ENCODE measurements at places on chromosomes 16 and 17.

GRCh38 chr16:15976929-15977637, 27.7 kb downstream of the ABCC1 start:
- DNase-seq: no peak

GRCh38 chr16:8936421-8936820, 27.3 kb downstream of the USP7 start:
- DNase-seq: peak; percentile 61

- no peak for DNase-seq
Observed at GRCh38 chr17:48723423-48724250, 652 bp downstream of the PRAC2 start.

GRCh38 chr17:2770129-2770528, 20.7 kb upstream of the CCDC92B start:
- DNase-seq: no peak

DNA sequence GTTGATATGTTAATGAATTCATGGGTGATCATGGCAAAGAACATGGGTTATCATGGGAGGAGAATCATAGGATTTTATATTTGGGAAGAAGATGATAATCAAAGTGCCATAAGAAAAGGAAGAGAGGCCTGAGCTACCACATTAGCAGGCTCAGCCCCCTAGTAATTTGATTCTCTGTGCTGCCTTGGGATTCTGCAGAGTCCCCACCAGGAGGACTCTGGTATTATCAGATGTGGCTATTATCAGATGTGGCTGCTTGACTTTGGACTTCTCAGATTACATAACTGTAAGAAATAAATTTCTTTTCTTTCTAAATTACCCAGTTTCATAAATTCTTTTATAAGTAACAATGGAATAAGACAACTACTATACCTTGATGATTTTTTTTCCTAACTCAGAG, 137.6 kb downstream of the ITFG1 start:
- DNase-seq: no peak

GRCh38 chr16:67034487-67034886, 5.5 kb downstream of the CBFB start:
- DNase-seq: no peak

DNA sequence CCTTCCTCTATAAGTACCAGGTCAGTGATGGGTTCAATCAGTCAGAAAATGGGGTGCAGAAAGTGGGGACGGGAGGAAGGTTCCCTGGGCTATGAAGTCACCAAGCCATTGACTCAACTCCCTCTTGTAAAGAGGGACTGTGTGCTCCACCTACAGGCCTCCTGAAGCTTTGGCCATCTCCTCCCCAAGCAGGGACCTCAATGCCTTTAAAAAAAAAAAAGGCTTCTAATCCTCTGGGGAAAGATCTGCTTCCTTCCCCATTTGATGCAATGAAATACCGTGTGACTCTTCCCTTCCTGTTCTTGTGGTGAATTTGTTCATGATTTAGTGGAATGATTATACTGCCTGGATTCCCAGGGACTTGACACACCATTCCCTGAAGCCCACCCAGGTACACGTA, 30.8 kb downstream of the VWA3A start:
- DNase-seq: no peak

DNA sequence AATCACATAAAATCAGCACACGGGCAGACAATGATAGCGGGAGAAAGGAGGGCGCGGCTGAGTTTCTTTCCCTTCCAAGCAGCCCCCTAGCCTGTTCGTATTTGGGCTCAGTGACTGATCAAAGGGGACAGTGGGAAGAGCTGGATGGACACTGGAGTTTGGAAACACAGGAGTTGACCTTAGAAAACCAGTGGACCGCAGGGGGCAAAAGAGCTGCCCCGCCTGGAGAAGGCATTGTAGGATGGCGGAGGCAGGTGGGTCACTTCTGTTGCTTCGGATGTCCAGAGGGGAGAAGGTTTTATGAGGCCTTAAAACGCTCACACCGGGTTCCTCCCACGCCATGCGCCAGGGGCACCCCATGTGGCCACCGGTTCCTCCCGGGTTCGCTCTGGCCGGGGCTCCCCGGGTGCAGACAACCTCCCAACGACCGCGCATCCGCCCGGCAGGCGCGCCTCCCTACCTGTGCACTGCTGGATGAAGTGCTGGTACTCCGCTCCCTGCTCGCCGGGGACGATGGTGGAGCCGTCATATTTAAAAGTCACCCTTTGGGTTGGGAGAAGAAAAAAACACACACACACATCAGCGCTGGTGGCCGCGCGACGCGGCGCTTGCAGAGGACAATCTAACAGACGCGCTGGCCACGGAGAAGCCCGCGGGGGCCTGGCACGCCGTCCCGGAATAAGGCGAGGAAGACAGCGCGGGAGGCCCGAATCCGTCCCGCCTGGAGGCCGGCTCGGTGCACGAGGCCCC, 662 bp downstream of the COTL1 start:
- peak; percentile 36 for DNase-seq

DNA sequence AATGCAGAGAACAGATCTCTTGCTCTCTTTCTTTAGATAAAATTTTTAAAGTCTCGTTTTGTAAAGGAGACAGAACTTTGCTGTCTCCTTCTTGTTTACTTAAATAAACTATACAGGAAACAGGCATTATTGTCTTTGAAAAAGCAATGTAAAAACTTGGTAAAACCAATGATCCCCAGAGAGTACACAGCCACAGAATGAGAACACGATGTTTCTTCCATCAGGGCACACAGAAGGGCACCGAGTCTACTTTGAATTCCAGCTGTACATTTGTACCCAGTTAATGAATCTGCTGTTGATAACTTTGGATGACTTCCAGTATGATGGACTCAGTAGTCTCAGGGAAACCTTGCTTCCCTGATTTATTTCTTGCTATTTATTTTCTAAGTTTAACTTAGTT, 8.1 kb upstream of the TMEM100 start:
- DNase-seq: no peak

DNA sequence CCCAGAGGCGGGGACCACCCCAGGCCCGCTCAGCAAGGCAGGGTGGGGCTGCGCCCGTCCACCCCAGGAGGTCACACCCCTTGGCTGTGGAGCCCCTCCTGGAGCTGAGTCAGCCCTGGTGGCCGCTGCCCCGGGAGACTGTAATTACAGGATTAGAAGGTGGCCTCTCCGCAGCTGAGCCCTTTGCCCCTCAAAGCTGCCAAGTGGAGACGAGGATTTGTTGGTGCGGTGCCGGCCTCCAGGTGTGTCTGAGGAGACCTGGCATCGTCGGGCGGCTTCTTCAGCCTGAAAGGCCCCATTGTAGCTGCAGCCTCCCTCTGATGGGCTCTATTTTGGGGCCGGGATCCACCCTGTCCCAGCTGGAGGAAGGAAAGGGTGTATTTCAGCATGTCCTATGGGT, 22.7 kb upstream of the SPNS2 start:
- peak; percentile 59 for DNase-seq

- DNase-seq: peak; percentile 91
Observed at GRCh38 chr17:66906321-66907278, 57.9 kb upstream of the CACNG4 start.

DNA sequence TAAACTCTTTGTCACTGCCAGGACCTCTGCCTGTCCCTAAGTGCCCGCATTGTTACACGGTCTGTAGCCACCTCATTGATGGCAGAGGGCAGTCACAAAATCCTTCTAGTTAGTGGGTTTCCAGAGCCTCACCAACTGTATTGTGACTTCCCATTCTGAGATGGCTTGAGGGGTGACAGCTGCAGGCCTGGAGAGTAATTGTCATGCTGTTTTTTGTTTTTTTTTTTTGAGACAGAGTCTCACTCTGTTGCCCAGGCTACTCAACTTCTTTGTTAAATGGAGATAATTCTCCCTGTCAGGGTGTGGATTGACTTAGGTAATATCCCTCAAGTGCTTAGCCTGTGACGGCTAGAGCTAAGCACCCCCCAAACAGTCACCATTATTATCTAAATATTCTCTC, 77.9 kb downstream of the SDR42E1 start:
- DNase-seq: no peak

DNA sequence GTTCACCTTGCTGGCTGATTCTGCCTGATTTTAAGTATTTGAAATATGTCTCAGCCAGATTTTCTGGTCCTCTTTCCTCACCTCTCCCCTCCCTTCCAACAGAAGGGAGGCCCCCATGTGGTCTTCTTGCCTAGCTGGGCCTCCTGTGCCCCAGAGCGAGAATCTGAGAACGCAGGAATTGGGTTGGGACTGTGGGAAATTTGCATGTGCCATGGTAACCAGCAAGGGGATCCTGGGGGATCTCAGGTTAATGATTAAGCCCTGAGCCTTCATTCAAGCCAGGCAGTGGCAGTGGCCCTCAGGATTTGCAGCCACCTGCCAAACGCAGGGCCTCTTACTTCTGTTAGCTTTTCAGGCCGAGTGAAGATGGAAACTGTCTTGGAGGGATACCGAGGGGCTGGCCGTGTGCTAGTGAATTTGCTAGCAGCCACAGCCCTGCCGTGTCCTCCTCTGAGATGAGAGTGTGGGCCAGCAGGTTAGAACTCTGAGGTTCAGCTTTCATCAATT, 40.2 kb downstream of the KSR1 start:
- peak; percentile 88 for DNase-seq

- no peak for DNase-seq
Observed at GRCh38 chr17:5893741-5894140, 176.4 kb upstream of the WSCD1 start.

DNA sequence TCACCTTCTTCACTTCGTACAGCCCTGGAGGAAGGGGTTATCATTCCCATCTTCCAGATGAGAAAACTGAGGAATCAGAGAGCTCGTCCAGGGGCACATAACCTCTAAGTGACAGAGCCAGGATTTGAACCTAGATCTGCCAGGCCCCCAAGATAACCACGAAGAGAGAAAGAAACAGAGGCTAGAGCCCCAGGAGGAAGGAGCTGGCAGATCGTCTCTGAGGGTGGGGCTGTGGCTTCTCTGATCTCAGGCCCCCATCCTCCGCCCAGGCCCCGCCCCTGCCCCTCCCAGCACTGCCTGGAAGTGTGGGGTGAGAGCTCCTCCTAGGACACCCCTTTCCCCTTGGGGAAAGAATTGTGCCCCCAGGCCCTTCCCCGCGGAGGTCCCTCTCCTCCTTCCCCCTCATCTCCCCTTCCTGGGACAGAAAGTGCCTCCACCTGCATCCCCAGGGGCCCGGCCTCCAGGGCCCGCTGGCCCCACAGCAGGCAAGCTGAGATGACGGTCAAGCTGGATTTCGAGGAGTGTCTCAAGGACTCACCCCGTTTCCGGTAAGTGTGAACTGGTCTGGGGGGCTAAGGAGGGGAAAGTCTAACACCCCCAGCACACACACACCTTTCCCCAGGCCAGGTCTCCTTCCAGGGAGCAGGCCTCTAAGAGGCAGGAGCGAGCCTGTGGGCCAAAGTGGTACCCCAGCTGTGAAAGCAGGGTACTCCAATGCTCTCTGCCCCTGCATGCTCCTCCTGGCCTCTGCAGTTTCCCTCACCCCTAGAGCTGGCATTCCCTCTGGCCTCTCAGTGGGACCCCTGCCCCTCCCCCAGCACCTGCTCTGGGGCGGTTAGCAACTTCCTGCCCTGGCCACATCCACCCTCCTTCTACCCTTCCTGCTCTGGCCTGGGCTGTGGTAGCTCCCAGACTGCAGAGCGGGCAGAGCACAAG, at the start of gene ACAP1:
ACAP1 (plus strand) TSS at position 290 of the 936 bp plus-strand sequence; CDS start at position 496, 206 bp downstream.
- no peak for DNase-seq

DNA sequence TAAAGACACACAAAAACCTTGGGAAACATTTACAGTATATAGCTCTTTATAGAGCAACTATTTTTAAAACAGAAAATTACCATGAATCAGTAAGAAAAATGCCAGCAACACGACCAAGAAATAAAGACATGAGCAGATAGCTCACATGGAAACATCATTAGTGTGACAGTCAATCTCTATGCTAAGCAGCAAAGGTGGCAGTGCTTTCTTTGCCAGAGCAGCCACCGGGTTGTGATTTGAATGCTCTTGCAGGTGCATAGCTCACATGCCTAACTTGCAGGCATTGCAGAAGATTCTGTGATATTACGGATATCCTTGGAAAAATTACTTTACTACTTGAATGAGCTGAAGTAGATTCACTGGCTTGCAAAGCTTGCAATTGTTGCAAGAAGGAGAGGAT, 652.9 kb upstream of the C16orf82 start:
- DNase-seq: no peak

- peak; percentile 63 for DNase-seq
Observed at GRCh38 chr16:4293822-4294457, 21.1 kb upstream of the TFAP4 start.

GRCh38 chr17:49741009-49741691, 22.8 kb downstream of the FAM117A start:
- DNase-seq: no peak

DNA sequence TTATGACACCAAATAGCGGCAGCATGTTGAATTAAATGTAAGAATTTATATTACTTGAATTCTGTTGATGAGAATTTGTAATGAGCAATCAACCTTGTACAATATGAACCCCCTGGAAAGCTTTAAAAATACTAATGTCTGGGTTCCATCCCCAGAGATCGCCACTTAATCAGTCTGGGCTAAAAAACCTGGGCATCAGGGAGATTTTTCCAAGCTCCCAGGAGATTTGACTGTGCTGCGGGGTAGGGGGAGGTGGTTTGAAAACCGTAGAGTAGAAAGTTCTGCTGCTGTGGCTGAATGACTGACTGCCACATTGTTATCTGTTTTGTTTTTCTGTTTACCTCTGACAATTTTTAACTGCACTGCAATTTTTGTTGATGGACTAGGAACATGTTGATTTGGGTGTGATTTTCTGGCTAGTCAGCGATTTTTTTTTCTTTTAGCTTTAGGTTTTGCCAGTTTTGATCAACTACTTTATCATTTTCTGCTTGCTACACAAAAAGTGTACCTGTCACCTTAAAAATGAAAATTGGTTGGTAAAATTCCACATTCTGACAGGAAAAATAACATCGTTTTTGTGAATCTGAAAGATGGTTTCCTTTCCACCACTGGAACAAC, 79.3 kb downstream of the PCTP start:
- peak; percentile 25 for DNase-seq

GRCh38 chr17:80051681-80052080, 15.2 kb downstream of the CCDC40 start:
- DNase-seq: no peak

GRCh38 chr16:3654249-3654991, at the start of gene DNASE1:
Gene DNASE1 (plus strand): TSS chr16:3654691. CDS start chr16:3655374, 683 bp downstream.
- peak; percentile 65 for DNase-seq

DNA sequence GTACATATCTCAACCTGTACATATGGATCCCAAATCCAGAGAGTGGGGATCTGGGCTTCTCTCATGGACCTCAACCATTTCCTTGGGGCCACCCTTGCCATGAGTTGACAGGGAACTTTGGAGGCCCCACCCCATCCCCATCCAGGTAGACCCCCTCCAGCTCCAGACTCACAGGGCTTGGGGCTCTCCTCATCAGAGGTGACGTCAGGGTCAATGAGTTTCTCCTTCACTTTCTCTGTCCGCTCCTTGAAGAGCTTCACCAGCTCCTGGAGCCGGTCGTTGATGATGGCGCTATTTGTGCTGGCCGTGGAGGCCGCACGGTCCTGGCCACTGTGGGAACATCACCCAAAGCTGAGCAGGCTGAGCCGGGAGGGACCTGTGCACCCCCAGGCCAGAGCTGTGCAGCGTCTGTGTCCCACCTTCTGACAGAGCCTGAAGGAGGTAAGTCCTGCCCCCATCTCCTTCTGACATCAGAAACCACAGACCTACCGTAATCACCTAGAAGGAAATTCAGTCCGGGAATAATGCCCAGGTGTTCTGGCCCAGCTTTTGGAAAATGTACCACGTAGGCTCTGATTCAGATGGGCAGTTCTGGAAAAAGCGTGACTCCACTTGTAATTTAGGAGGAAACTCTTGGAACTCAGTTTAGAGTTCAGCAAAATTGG, 50.6 kb downstream of the CNGB1 start:
- no peak for DNase-seq
